K562 (cell line): ENCODE measurements at places on chromosomes 5 and 9. TPM values are rescaled to one million over a fixed set of nuclear protein-coding genes. Genes with fewer than 3 reads are reported as not detected.

The NOTCH1 gene
- total RNA-seq, result 26.7 and 31.4 TPM in 2 replicates

GRCh38 chr5:131147258-131147657, 17.8 kb downstream of the HINT1 start:
- no peak for DNase-seq

DNA sequence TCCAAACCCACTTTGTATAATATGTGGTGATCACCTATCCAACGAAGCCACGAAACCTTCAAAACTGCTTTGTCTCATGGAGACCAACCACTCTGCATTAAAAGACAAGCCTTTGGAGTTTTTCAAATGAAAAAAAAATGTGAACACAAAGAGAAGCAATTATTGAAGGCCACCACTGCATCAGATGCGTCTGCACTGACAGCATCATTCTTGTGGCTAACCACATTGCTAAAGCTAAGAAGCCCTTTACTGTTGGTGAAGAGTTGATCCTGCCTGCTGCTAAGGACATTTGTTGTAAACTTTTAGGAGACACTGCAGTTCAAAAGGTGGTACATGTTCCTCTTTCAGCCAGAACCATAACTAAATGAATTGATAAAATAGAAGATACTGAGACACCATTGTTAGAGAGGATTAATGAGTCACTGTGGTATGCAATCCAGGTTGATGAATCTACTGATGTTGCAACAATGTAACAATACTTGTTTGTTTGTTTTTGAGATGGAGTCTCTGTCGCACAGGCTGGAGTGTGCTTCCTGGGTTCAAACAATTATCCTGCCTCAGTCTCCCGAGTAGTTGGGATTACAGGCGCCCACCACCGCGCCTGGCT, 45.4 kb downstream of the TAF11L14 start:
- no peak for DNase-seq

DNA sequence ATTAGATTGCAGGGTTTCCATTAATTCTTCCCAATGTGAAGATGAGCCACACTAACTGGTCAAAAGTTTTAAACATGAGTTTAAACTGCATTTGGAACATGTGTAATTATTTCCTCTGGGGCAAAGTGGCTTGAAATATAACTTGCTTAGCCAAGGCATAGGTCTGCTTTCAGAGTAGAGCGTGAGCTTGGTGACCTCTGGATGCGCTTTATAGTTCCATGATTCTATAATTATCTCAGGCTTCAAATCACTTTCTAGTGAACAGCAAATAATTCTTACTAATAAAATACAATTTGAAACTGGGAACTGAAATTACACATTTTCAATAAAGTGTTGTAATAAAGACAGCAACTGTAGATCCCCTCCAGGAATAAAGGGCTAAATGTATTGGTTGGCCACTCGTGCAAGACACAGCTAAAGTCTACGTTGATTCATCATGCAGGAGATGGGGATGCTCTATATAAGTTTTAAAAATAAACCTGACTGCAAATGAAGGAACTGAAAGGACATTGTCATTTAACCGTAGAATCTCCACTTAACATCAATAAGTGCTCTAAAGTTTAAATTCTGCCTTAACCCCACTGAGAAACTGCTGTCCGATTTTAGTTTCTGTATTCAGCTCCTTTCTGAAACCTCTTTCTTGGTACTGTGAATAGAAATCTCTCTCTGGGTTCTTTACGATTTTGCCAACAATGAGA, 460.0 kb downstream of the PSAT1 start:
- DNase-seq, result no peak

- no peak for DNase-seq
These were observed 38.2 kb downstream of the DAB2IP start for GRCh38 chr9:121689461-121690157.

The IFNA21 gene
- not detected in 2 replicates for total RNA-seq

- no peak for DNase-seq
These were observed 123.1 kb downstream of the TLE4 start for GRCh38 chr9:79694676-79695400.

DNA sequence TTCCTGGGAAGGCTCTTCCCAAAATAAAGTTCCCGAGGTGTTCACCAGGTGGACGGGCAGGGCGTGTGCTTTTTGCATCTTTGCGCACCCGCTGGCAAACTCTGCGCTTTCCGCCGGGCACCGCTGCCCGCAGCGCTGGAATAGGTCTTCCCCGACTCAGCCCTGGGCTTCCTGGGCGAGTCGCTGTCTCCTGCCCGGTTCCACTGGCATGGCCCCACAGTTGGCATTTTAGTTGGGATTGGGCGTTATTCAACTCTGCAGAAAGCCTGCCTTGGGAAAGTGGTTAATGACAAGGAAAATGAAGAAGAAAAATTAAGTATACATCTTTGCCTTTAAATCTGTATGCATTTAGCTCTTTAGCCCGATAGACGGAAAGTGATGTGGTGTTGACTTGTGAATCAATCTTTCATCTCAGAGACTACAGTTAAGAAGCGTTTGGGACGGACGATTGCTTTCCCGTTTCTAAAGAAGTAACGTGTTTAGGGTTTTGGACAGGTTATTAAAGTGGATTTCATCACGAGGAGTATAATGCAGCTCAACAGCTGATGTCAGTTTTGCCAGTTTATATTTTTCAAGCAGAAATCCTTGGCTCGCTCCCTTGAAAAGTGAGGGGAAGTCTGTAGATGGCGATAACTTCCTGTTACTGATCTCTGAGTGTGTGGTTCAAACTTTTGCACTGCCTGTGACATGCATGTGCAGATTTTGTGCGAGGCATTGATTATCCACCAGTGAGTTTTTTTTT, 946 bp downstream of the ADCY2 start:
- no peak for DNase-seq

DNA sequence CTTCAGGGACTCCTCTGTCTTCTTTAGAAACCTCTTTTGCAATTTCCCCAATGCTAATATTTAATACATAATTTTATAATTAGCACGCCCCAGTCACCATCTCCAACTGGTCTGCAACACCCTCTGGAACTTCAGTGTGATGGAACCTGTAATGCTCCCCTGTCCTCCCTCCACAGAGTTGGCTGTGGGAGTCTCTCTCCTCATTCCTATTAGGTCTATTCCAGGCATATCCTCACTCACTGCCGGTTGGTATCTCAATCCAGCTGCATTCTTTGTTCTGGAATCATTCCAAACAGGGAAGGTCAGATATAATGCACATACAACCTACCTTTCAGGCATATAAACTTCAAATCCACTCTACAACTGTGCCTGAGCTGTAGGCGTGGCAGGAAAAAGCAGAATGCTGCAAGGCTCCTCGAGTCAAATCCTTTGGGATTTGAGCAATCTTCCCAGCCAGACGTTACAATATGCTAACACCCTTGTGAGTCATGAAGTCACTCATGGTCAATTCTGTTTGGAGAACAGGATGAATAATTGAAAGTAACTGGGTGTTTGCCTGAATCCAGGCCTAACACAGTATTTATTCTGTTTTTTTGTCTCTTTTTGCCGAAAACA, 293.8 kb downstream of the CWC27 start:
- DNase-seq, result no peak

- no peak for DNase-seq
These were observed 1406.5 kb upstream of the ACO1 start for GRCh38 chr9:30977965-30978364.

The MORN5 gene
- not detected in 2 replicates for total RNA-seq

DNA sequence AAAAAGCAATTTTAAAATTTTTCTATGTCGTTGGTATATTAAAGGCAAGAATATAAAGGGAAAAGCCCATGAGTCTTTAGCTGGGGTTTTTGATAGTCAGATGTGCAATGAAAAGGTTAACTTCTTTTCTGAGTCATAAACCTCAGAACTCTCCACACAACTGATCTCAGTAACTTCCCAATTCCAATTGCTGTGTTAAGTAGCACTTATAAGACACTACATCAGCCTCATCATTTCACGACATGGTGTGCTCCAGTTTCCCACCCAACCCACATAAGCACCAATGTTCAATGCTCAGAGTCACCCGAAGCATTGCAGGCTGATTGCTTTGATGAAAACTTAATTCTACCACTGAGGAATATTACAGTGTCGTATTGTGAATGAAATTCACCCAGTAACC, 155.8 kb downstream of the TSSK1B start:
- DNase-seq, result no peak

DNA sequence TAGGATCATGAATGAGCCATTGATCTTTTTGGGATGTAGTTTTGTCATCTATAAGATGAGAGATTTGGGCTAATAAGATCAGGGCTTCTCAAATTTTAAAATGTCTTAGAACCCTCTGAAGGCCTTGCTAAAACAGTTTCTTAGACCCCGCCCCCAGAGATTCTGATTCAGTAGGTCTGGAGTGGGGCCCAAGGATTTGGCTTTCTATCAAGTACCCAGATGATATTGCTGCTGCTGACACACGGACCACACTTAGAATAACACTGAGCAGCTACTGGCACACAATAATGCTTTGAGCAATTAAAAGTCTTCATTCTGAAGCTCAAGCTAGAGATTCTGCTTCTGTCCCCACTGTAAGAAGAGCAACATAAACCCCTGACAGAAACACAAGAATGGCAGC, 216.7 kb downstream of the SMARCA2 start:
- DNase-seq, result no peak

The ANKRD31 gene
- 0.04 and 0.07 TPM in 2 replicates for total RNA-seq

GRCh38 chr9:105439428-105439827, 8.4 kb upstream of the FSD1L start:
- DNase-seq, result no peak

DNA sequence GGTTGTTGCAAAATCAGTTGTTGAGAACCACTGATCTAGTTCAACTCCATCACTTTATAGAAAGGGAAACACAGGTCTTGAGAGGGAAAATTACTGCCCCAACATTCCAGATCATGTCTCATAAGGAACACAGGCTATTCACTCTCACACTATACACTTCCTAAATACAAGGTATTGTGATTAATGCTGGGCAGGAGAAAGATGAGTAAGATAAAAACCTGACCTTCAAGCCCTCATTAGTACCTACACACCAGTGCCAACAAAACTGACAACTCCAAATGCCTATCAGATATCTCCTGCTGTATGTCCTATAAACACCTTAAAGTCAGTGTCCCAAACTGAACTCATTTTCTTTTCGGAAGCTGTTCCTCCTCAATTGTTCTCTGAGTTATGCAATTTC, 8.2 kb downstream of the GNE start:
- DNase-seq, result no peak

DNA sequence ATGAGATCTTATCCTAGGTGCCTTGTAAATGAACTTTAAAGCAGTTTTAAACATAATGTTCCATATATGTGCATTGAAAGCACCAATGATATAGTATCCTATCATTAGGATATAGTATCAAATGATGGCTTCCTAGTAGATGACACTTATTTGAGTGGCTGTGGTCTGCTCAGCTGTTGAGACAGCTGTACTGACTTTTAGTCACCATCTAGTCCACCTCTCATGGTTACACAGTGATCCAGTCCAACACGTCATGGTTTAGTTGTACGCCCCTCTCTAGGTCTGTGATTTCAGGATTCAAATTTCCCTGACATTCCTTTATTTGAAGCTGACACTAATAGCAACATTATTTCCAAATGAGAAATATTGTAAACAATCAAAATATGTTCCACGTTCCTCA, 127.3 kb upstream of the TUT7 start:
- no peak for DNase-seq

- DNase-seq, result no peak
These were observed 285.6 kb downstream of the FBXL7 start for GRCh38 chr5:15785531-15785981.

GRCh38 chr5:10466446-10467073, 24.9 kb downstream of the ROPN1L start:
- no peak for DNase-seq

DNA sequence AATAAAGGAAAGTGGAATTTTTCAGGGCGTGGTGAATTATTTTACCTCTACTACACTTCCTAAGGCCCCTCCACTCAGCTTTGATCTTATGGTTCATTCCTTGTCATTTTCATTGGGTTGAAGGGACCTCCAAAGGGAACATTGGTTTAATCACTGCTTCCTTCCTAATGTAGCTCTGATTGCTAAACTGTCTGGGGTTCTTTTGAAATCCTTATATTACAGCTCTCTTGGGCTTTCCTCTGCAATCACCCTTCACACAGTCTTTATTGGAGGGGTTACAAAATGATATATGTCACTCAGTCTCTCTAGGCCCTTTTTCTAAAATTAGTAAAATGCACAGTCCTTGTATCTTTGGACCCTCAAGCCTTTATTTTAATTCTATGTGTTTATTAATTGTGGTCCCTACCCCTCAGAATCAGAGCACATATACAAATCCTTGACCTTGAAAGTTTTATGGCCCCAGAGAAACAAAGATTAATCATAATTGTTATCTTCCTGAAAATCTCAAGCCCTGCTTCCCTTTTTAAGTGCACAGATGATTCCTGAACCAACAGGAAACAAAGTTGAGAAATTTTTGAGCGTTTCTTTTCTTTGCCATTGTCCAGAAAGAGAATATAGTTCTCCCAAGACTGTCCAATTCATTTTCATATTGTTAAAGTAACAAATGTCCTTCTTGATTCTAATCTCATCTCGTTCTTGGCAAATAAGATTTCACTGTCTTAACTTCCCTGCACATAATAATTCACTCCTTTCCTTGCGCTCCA, 330.0 kb downstream of the ARRDC3 start:
- no peak for DNase-seq

The FAM13B gene
- 14.9 and 15.1 TPM in 2 replicates for total RNA-seq

DNA sequence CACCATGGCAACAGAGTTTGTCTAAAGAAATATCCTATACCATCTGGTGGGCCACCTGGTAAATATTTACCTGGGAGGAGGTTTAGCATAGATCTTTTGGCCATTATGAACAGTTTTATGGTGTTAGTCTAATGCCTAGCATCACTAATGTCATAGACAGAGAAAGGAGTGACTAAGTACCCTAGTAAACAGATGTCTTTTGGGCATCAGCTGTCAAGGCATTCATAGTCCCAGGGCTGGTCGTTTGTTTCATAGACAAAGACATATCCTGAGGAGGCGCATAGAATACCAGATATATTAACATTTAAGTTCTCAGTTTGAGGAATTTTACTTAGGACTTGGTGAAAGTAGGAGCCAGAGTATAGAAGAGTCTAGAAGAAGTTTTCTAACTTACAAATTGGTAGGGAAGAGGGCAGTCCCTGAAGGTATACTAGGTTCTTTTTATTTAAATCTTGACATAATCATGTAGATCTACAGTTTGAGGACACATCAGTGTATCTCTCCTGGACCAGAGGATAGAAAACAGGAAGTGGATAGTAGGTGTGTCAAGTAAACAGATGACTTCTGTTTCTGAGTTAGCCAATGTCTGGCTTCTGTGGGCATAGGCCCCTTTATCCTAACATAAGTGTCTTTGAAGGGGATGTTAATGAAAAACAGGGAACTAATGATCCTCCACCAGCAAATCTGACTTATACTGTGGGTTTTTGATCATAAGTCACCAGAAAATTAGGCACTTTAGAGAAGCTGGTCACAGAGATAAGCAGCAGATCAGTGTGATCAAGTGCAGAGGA, 105.0 kb upstream of the PRSS3 start:
- DNase-seq, result no peak

GRCh38 chr5:61575103-61575502, 243.0 kb downstream of the ZSWIM6 start:
- DNase-seq, result peak; percentile 59

GRCh38 chr5:138696501-138696900, 56.7 kb upstream of the CTNNA1 start:
- DNase-seq, result no peak

The HBEGF gene
- total RNA-seq, result 0.65 and 0.98 TPM in 2 replicates

GRCh38 chr9:126111556-126111955, 215.1 kb upstream of the MVB12B start:
- no peak for DNase-seq
